ENCODE measurements at places on chromosomes 5 and 9.

- peak; percentile 95 for DNase-seq
Observed at GRCh38 chr5:9712506-9712905, 82.4 kb upstream of the TAS2R1 start.

DNA sequence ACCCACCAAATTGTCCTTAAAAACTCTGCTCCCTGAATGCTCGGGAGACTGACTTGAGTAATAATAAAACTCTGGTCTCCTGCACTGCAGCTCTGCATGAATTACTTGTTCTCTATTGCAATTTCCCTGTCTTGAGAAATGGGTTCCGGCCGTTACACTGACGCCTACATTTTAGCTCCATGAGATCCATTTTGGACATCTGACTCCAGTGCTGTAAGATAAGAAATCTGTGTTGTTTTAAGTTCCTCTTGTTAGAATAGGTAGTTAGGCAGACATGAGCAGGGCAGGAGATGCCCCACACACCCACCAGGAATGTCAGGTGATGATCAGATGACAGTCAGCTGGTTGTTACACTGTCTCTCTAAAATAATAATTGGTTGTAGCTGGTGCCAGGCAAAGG lies 125.8 kb upstream of the SHB start:
- no peak for DNase-seq

- no peak for DNase-seq
Observed at GRCh38 chr5:158648631-158649030, 451.1 kb downstream of the EBF1 start.

- DNase-seq = no peak
Observed at GRCh38 chr5:179331591-179332375, 13.5 kb downstream of the ADAMTS2 start.

DNA sequence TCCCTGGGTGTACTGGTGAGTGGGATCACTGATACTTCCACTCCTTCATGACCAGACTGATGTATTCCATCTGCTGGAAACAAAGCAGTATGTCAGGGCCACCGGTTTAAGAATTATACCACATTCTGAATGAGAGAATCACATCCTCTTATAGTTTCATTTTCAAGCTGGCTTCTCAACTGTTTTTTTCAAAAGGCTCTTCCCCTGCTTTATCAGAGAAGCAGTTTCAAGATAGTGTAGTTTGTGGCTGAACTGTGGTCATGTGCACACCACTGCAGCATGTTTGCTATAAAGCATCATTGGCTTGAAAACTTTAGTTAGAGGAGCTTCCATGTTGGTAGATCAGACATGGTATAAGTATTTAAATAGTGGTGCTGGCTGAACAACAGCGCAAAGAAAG lies 450.5 kb upstream of the CDH10 start:
- no peak for DNase-seq

GRCh38 chr5:59097712-59098111 lies 514.8 kb downstream of the RAB3C start:
- no peak for DNase-seq

- no peak for DNase-seq
Observed at GRCh38 chr5:147436596-147436995, 73.3 kb downstream of the DPYSL3 start.
